Endodermal cell (in vitro differentiated cells): ENCODE measurements at places on chromosomes 13 and 19.

DNA sequence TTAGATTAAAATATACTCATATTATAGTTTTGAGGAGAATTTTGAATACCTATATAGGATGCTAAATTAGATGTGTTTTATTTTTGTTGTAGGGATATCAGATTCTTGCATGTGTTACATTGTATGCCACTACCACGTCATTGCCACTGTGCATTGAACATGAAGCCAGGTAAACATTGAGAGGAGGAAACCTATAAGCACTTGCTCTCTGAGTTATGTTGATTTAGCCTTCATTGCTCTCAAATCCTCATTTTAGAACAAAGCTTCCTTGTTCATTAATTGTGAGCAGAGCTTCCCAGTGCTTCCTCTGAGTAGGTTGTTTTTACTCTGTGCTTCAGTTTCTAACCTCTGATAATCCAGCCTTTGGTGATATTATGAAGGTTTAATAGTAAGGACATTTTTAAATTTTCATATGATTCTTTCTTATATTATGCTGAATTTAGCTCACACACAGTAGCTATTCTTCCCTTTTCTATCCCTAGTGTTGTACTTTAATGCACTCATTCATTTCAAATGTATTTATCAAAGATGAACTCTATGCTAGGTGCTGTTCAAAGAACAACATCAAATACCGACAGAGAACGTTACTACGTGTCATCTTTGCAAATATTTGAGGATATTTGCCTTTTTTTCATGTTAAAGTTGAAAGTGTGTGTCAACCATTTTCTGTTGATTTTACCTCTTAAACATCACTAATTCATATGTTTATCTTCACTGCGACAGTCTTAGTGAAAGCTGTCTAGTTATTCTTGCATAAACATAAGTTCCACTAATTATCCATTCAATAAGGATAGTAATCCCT lies 1448.0 kb upstream of the MIR17HG start:
- no peak for DNase-seq

- no peak for DNase-seq
Observed at GRCh38 chr19:53365899-53366493, 491 bp downstream of the ZNF525 start.

GRCh38 chr19:3359919-3360420 lies 6.4 kb upstream of the NFIC start:
- peak; percentile 63 for DNase-seq

GRCh38 chr19:54473071-54473891 lies at the start of gene CDC42EP5:
TSS of gene CDC42EP5 (minus strand) at chr19:54473296. CDS start at chr19:54465547, 7,749 bp downstream.
- DNase-seq: peak; percentile 61

GRCh38 chr13:99230991-99231390 lies 27.2 kb downstream of the GPR18 start:
- no peak for DNase-seq

DNA sequence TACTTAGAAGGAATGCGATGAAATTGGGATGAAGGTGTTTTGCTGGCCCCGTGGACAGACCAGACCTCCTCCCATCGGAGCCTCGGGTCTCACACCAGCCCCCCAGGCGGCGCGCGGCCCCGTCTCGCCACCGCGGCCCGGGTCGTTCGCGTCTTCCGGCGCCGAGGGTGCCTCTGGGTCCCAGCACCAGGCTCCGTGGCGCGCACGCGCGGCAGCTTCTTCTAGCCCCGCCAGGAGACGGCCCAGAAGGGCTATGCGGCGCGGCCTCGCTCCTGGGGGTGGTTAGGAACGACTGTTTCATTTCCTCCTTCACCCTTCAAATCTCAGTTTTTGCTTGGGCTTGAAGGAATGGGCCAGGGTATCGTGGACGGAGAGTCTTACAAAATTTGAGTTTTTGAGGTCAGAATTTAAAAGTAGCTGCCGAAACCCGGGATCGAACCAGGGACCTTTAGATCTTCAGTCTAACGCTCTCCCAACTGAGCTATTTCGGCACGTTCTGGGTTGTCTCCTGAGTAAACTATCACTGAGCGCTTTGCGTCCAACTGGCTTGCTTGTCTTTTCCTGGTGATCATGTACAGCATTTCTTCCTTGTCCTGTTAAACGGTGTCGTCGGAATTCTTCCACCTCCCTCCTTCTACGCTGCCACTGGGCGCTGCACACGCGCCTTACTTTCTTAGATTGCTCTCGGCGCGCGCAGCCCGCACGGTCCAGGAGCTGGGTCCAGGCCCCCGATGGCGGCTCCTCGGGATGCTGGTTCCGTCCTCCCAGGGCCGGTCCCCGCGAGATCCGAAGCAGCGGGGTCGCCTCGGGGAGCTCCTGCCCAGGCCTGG lies 46.5 kb downstream of the TGDS start:
- peak; percentile 96 for DNase-seq

DNA sequence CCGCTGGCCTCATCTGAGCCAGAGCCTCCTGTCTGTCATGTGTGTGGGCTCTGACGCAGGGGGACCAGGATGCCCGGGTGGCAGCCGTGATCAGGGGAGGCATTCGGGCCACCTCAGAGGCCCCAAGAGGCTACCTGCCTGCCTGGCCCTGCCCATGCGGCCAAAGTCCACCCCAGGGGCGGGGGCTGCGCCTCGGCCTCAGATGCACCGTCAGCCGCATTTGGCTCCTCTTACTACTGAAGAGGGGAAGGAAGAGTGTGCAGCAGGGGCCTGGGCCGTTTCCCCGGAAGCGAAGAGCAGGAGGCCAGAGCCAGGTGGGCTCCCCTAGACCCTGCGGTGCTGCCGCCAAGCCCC lies 34.0 kb downstream of the C13orf46 start:
- no peak for DNase-seq

DNA sequence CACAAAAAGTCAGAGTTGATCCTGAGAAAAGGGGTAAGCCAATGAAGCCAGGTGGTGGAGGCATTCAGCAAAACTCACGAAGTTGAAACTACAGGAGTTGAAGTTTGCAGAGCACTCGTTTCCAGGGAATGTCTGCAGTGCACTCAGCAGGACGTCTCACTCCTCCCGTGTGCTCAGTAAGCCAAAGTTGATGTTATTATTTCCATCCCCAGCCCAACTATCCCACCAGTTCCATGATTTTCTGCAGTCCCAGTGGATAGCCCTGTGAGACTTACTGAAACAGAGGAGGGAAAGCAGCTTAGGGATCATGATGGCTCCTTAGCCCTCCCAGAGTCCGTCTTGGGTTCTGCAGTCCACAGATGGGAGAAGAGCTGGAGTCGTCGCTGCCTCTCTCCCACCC lies at the start of gene TARM1:
Gene TARM1 (minus strand): TSS at position 334 of the 400 bp plus-strand sequence. CDS start 25 bp downstream, at position 309.
- no peak for DNase-seq

DNA sequence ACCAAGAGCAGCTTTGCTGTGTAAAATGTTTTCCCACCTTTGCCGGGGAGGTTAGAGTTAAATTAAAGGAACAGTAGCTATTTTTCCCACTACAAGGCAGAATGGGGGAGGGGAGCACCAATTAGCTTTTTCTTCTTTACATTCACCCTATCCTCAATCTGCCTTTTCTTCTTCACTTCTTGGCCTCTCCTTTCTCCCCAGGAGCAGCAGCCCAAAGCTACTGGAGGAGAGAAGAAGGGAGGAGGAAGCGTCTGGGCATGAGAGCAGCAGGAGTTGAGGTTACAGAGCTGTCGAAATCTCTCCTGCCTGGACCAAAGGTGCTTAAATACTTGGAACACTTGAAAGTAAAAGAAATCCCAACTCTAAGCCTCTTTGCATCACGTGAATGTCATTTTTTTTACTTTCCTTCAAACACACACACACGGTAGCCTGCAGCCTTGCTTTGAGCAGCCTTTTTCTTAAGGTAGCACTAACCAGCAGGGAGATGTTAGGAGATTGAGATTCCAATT lies 39.0 kb upstream of the WASF3 start:
- DNase-seq: peak; percentile 57

DNA sequence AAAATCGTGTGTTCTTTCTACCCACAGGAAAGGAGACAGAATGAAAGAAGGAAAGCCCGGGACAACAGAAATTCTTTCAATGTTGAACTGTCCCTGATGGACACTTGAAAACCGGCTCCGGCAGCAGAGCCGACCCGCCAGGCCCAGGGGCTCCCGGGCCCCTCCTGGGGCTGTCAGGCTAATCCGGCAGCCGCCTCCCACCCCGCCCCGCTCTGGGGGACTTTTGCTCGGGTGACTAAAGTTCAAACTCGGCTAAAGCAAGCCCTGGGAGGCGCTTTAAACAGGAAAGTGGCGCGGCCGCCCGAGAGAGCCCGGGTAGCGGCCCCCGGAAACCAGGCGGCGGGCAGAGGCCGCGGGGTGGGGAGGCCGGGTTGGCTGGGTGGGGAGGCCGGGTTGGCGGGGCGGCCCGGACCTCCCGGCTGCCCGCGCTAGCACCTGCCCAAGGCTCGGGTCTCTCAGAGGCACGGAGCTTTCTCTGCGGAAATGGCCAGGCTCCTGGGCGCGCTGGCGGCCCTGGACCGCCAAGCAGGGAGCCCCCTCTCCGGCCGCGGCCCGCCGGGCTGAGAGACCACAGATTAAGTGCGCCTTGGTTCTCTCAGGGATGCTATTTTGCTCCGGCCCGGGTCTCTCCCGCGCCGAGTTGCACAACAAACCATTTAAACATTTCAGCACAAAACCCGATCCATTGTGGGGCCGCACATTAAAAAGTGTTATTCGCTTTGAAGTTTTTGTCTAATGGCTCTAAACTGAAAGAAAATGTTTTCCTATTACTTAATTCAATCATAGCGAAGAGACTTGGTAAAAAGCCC lies 2.6 kb upstream of the GSX1 start:
- peak; percentile 66 for DNase-seq

DNA sequence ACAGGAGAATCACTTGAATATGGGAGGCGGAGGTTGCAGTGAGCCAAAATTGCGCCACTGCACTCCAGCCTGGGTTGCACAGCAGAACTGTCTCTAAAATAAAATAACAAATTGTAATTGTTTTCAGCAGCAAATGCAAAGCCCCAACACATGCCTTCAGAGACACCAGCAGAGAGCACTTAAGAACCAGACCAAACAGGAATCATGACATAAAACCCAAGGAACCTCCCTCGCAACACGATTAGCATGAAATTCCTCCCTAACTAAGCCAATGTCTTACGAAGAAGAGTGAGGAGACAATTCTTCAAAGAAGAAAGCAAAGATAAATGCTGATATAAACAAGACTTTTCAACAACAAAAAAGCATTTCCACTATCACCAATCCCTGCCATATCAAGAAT lies 40.1 kb downstream of the PSPC1 start:
- DNase-seq: no peak

DNA sequence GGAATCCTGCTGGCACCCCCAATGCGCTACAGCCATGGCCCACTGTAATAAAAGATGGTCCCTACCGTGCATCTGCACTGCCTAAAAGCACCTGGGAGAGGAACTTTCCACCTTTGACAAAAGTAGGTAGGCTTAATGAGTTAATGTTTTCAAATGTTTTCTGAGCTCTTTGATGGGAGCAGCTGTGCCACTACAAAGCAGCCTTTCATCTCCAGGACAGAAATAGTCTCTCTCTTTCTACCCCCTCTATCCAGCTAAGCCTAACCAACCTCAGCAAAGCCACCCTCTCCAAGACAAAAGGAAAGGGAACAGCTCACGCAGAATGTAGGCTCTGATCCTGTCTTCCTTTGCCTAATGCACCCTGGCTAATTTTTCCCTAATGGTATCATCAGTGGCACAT lies 560.2 kb downstream of the UQCRFS1 start:
- DNase-seq: no peak
